ENCODE measurements at places on chromosomes 5 and 9.

DNA sequence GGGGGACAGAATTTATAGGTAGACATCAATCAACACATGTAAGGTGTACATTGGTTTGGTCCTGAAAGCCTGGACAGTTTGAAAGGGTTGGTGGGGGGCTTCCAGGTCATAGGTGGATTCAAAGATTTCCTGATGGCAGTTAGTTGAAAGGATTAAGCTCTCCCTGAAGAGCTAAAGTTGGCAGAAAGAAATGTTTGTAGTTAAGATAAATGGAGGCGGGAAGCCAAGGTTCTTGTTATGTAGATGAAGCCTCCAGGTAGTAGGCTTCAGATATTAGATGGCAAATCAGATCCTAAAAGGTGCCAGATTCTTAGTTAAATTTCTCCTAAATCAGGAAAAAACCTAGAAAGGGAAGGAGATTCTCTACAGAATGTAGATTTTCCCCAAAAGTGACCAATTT, 9.0 kb upstream of the LRRTM2 start:
- DNase-seq = no peak

DNA sequence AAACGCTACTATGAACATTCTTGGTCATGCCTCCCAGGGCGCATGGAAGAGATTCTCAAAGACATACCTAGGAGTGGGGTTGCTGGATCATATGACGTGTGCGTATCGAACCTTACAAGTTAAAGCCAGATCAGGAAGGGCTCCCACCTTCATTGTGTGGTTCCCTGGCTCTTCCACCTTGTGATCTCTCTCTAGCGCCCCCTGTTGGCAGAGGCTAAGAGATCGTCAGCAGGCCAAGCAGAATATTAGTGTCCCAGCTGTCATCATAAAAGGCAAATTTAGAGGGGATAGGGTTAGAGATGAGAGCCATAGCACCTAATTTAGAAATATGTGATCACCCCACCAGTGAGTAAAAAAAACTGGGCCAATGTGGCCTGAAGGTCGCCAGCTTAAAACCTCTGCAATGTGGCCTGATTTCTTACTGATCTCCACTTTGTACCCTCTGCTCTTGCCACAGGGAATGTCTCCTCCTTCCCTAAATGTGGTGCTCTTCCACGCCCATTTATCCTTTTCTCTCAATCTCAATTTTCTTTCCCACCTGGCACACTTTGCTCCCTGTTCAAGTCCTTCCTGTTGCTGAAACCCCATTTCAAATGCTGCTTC, 91.7 kb upstream of the SHB start:
- peak; percentile 76 for DNase-seq

DNA sequence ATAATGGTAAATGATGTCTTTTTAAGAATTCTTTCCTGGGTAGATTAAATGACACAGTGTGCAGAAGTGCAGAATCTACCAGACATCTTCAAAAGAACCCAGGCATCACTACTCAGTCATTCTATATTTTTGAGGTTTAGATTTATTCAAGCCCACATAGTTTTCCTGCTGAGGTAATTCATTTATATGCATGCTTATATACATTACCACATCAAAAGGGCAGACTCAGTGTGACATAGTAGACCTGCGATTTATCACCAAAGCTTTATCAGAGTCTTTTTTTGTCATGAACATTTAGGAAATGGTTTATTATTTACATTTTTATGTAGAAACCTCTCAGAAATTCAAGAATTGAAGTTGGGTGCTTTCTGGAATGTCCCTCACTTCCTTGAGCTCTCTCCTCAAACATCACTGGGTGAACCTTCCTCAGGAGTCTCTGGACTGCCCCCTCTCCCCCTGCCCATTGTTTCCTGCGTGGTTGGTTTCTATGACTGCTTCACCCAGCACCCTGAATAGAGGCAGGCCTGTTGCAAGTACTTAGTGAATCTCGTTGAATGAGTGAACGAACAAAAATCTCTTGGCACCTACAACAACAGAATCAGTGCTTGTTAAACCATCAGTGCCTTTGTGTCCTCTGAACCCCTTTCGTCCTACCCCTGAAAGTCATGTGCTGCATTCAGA, 42.5 kb downstream of the ADAMTS16 start:
- DNase-seq = no peak

DNA sequence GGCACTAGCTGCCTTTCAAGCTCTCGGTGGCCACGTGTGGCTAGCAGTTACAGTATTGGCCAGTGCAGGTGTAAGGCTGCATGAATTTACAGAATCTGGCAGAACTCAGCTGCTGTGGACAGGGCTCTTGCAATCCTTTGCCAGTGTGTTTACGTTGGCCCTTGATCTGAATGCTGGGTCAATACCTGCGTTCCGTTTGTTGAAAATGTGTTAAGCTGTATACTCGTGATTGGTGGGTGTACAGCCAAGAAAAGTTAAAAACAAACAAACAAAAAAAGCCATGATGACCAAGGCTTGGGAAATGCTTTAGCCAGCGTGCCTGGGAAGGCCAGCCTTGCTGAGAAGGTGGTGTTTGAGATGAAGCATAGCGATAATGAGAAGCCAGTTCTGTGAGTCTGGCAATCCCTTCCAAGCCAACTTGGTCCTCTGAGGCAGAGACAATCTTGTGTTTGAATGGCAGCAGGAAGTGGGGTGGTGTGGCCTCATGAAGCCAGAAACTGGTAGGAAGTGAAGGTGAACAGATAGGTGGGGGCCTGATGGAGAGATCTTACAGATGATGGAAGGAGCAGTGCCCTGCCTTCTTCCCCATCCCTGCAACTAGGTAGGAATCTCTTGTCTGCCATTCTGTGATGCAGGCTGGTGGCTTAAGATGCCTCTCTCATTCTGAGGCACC, 820 bp upstream of the CFAP90 start:
- peak; percentile 52 for DNase-seq

DNA sequence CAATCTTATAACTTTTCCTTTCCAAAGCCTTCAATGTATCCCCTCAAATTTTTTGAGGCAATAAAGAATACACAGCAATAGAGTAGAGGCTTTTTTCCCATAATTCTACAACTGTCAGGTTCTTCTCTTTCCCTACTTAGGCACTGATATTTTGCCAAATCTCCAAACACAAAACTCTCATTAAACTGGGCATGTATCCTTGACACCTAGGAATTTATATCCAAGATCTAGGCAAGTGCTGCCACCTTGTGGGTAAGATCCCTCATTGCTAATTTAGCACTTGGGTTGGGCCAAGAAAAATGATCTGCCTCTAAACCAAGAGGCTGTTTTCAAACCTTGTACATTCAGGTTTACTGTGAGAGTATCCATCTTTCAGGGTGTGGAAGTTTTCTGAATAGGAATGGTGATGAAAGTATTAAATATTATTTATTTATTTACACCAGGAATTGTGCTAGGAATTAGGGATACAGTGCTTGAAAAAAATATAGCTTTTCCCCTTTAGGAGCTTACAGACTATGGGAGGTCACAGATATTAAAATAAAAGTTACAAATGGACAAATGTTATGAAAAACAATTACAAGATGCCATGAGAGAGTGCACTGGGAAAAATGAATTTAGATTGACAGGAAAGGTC, 17.6 kb downstream of the TSTD2 start:
- DNase-seq = peak; percentile 75

Measured in activated CD8-positive, alpha-beta T cell treated with anti-CD3 and anti-CD28 coated beads, Interleukin-2, amount 10 ng/mL, durations not matched to agents 7 days and 5 days (primary cell).